ENCODE measurements at places on chromosomes 3 and 15. TPM values are rescaled to one million over a fixed set of nuclear protein-coding genes. Genes with fewer than 3 reads are reported as not detected.

DNA sequence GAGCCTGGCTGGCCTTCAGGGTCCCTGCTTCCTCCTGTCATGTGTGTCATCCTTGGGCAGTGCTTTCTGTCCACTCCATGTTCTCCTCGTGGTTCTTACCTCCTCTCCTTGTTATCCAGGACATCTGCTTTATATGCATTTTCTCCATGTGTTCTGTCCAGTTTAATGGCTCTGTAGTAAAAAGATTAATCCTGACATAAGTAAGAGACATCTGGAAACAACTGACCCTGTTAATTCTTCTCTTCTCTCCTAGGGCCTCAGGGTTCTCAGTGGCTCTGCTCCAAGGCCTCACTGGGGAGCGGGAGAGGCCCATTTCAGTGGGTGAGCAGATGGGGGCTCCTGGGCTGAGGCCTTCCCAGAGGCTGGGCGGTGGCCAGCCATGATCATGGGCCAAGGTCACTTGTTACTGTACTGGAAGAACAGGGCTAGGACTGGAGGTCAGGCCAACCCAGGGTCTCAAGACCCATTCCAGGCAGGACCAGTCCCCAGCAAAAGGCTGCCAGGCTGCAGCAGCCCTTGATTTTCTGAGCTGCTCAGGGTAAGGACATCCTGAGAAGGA lies 20.2 kb upstream of the CDCP1 start:
- no peak for DNase-seq

GRCh38 chr3:52385157-52385556 lies 59.7 kb downstream of the SEMA3G start:
- peak; percentile 50 for DNase-seq

AHSG gene
- not detected for total RNA-seq

DNA sequence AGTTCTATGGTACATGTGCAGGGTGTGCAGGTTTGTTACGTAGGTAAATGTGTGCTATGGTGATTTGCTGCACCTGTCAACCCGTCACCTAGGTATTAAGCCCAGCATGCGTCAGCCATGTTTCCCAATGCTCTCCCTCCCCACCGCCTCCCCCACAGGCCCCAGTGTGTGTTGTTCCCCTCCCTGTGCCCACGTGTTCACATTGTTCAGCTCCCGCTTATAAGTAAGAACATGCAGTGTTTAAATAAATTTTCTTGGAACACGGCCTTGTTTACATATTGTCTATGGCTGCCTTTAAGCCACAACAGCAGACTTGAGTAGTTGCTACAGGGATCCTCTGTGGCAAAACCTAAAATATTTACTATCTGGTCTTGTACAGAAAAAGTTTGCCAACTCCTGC lies 41.3 kb upstream of the CORO2B start:
- no peak for DNase-seq

- no peak for DNase-seq
Measured at GRCh38 chr3:127450331-127450730, 140.2 kb downstream of the TPRA1 start.

NANOGP8 gene
- 0.34 TPM for total RNA-seq

DNA sequence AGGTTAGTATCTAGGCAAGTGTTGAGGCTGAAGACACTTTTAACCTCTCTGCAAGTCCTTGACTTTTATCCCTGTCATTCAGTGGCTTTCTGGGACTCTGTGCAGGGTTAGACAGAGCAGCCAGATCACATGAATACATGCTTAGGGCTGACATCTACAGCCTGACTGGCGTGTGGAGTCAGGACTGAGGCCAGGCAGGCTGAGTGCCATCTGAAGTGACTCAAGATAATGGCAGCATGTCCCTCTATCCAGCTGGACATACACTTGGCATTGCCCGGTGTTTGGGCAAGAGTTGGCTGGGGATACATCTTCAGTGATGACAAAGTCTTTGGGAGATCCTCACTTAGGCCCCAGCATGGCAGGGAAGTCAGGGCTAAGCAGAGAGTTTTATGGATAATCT lies 22.4 kb downstream of the DUOX2 start:
- DNase-seq, result no peak

- DNase-seq, result no peak
Measured at GRCh38 chr3:63056932-63057331, 181.7 kb upstream of the CADPS start.

- no peak for DNase-seq
Measured at GRCh38 chr3:126951561-126951960, 31.4 kb upstream of the PLXNA1 start.

- DNase-seq, result no peak
Measured at GRCh38 chr15:75156326-75157215, 45.1 kb upstream of the C15orf39 start.

- no peak for DNase-seq
Measured at GRCh38 chr3:35787936-35788335, 148.6 kb downstream of the ARPP21 start.

DNA sequence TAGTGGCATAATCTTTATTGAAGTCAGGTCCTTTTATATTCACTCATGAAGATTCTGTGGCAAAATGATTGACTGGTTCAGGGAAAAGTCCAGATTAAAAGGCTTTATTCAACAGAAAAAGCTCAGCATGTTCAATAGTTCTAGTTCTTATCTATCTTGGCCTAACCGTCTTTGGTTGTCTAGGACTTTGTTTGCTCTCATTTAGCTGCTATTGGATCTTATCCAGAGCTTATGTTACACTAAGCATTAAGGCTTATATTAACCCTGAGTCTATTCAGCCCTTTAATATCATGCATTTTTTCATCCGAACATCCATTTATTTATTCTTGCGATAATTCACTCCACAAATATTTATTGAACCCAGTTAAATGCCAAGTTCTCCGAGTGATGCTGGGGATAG lies 601.0 kb upstream of the SGO1 start:
- no peak for DNase-seq

DNA sequence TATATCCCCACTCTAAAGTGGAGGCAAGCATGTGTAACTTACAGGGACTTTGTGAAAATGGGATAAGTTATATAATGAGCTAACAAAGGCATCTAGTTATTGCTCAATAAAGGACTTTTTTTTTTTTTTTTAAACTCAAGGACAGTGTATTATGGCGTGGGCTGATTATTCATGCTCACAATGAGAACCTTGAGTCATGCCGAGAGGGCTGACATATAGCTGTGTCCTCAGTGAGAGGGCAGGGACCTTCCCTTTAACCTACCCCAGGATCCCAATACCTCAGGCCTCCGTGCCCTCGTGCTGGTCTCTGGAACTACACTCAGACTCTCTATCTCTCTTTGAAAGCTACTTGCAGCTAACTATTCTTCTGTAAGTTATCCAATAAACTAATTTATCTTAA lies 319.9 kb upstream of the ICE2 start:
- DNase-seq, result no peak

TUSC7 gene
- not detected for total RNA-seq

PLSCR5 gene
- not detected for total RNA-seq

All from neural crest cell (in vitro differentiated cells).